ENCODE measurements at places on chromosomes 11 and 22. TPM values are rescaled to one million over a fixed set of nuclear protein-coding genes. Genes with fewer than 3 reads are reported as not detected.

Gene BARX2
- total RNA-seq = 16.5 TPM

DNA sequence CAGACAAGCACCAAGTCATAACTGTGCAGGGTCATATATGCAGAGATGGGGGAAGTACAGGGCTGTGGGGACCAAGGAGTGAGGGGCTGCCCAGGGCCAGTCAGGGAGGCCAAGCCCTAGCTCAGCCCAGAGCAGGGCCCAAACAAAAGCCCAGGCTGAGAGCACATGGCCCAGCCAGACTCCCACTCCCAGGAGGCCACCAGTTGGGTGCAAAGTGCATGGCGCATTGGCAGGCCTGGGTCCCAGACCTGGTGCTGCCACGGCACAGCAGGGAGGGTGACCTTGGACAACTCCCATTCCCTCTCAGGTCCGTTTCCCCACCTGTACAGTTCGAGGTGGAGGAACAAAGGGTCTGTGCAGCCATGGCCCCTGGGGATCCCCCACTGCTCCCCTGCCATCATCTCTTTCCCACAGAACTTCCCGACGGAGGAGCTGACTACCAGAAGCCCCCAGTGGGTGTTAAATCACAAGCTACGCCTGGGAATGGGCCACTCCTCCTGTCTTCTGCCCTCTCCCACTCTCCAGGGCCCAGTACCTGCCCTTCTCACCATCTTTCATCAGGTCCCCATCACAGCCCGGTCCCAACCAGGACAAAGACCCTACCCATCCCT is 608 bp downstream of the NIPSNAP1 start:
- no peak for DNase-seq

DNA sequence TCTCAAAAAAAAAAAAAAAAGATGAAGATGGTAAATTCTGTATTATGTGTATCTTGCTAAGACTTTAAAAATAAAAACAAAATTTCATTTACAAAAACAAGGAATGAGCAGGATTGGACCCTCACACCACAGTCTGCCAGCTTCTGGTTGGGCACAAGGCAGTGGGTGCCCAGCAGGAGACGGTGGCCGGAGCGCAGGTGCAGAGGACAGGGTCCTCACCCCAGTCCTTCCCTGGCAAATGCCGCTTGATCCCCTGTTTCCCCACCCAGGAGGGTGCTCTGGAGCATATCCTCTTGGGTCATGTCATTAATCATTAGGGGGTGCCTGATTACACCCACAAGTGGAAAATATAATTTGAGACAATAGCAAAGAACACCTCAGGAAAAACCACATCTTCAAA is 31.2 kb downstream of the SHANK2 start:
- no peak for DNase-seq

- no peak for DNase-seq
These were observed 113.1 kb upstream of the ZBED5 start for GRCh38 chr11:10970926-10971325.

GRCh38 chr11:68328374-68329091 is 16.1 kb downstream of the LRP5 start:
- no peak for DNase-seq

- DNase-seq = no peak
These were observed 38.7 kb upstream of the ATXN10 start for GRCh38 chr22:45632791-45633515.

DNA sequence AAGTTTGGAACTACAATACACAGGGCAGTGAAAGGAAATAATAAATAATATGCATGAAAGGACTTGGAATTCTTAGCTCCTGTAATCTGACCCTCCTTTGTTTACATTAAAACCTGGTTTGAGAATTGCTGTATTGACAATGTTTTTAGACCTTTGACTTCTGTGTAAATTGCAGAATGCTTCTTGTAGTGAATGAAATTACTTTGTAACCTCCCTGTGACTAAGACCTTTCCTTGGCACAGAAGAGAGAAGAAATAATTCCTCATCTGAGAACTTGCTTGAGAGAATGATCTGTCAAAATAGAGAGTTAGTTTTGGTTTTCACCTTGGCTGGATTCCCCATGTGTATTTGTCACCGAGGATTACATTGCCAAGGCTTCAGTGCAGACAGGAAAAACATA is 640.0 kb upstream of the ANO5 start:
- DNase-seq = peak; percentile 35
